Posterior vena cava (tissue), 2 donors: ENCODE measurements at places on chromosomes 13 and 19.
A peak's percentile ranks its signal among the peaks of the same experiment; 100 is the strongest.

DNA sequence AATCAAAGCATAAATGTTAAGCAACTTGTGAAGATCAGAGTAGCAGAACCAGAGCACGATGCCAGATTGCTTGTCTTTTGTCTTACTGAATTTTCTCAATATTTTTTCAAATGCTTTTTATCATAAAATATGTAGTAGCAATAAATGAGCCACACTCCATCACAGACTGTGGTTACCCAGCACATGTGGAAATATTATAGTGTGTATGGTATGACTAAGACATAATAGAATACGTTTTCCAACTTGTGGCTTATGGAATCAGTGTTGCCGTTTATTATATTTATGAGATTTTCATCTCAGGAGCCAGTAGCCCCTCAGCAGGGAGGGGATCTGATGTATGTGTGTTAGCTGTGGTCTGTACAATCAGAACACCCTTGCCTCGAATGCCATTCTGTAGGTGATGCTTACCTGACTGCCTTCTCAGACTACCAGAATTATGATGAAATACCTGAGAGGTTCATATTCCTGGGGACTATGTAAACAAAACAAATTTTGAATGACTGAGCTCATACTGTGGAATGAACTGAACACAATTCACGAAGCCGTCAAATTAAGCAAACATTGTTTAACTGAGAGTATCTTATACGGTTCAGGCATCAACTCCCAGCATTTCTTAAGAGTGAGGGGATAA lies 1.9 kb downstream of the SCEL start:
- DNase-seq = no peak

- DNase-seq = no peak
These were observed 51.3 kb upstream of the TSC22D1 start for GRCh38 chr13:44627441-44627840.

DNA sequence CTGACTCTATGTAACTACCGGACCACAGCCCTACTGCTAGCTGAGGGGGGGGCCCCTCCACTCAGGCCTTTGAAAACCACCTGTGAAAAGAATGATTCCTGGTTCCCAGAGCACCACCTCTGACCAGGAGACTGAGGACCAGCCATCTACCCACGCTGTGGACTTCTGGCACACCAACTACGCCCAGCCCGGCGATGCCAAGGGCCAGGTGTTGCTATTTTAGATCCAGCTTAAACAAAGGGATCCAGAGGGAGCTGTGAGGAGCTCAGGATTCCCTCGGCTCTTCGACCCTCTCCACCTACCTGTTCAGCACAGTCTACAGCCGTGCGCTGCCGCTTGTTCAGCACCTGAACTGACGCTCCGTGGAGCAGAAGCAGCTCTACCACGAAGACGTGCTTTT lies 23.0 kb downstream of the PDCD5 start:
- no peak for DNase-seq

- no peak for DNase-seq
These were observed 125.3 kb upstream of the GPC6 start for GRCh38 chr13:93101226-93101734.

GRCh38 chr19:33905937-33906577 lies 109.4 kb downstream of the KCTD15 start:
- DNase-seq = peak; percentile 90

GRCh38 chr19:34645551-34645950 lies 31.4 kb downstream of the SCGB2B2 start:
- DNase-seq = no peak

DNA sequence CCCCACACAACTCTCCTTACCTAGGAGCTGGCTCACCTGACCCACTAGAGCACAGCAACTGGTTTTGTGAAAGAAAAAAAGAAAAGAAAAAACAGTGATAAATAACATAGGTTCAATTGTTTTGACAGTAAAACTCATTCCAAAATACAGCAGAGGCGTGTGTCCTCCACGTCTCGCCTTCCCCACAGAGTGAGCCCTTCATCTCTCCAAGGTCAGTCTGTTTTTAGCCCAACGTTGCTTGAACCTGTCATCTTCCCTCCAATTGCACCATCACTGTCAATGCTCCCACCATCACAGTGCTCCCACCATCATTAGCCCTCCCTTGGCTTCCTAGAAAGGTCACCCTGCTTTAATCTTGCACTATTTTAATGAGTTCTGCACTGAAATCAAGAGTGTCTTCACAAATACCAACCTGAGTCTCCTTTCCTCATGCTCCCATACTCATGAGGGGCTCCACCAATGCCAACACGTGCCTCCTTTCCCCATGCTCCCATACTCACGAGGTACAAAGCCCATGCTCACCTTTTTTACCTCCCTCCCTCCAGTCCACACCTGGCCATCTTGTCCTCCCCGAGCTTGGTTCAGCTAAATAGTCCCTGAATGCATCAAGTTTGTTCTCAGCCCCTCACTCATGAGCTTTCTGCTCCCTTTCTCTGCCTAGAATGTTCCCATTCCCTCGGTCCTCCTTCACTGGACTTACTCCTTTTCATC lies 103.7 kb downstream of the IRS2 start:
- no peak for DNase-seq

GRCh38 chr19:805166-805551 lies 7.9 kb downstream of the PTBP1 start:
- DNase-seq = no peak
